ENCODE measurements at places on chromosomes 16 and 17.

- DNase-seq: no peak
These were observed 151.1 kb downstream of the KCNJ18 start for GRCh38 chr17:21843318-21843865.

GRCh38 chr17:18248300-18248731, 10.2 kb downstream of the FLII start:
- DNase-seq: peak; percentile 76

DNA sequence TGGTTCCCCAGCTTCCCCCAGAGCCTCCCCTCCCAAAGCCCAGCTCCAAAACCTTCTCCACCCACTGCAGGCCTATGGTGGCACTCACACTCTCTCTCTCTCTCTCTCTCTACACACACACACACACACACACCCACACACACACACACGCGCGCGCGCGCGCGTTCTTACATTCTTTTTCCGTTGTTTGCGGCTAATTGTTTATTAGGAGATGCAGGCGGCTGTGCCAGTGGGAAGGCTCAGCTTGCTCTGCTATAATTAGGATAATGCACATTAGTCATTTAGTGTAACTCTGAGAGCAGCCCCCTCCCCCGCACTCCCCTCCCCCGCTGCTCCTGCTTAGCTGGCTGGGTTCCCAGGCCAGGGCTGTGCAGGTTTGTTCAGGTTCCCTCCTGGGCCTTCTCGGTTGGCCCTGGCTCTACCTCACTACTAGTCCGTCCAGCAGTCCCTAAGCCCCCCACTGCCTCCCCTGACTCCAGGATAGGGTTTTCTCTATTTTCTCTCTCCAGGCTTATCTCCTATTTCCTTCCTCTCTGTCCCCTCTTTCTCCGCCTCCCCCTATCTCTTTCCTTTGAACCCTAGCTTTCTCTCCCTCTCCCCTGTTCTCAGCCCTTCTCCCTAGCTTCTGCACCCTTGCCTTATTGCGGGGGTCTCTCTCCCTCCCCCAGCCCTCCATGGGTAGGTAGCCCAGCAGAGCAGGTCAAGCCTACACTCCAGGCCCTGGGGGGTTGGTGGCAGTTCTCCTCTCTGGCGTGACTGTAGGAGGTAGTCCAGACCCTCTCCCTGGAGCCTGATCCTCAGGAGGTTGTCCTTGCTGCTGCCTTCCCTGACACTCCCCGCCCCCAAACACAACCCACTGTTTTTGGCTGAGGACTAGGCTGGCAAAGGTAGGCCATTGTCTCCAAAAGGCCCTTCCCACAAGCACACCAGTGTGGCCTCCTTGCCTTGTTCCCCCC, 34.0 kb downstream of the TMEM132E start:
- no peak for DNase-seq

GRCh38 chr17:10041916-10042588, 137.0 kb upstream of the RCVRN start:
- no peak for DNase-seq

- DNase-seq: no peak
These were observed 45.3 kb downstream of the REXO5 start for GRCh38 chr16:20851601-20852000.

DNA sequence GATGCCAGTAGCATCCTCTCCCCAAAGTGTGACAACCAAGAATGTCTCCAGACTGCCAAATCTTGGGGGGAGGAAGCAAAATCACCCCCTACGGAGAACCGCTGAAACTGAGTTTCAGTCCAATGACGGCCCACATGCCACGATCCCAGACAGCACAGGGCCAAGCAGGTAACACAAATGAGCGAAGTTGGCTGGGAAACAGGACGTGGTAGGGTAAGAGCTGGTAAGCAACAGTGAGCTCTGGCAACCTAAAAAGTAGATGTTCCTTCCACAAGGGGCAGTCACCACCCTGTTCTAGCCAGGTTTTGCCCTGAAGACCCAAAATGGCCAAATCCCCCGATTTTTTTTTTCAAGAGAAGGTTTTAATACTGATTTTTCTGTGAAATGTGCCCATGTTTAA, 25.4 kb downstream of the ZFHX3 start:
- DNase-seq: no peak

DNA sequence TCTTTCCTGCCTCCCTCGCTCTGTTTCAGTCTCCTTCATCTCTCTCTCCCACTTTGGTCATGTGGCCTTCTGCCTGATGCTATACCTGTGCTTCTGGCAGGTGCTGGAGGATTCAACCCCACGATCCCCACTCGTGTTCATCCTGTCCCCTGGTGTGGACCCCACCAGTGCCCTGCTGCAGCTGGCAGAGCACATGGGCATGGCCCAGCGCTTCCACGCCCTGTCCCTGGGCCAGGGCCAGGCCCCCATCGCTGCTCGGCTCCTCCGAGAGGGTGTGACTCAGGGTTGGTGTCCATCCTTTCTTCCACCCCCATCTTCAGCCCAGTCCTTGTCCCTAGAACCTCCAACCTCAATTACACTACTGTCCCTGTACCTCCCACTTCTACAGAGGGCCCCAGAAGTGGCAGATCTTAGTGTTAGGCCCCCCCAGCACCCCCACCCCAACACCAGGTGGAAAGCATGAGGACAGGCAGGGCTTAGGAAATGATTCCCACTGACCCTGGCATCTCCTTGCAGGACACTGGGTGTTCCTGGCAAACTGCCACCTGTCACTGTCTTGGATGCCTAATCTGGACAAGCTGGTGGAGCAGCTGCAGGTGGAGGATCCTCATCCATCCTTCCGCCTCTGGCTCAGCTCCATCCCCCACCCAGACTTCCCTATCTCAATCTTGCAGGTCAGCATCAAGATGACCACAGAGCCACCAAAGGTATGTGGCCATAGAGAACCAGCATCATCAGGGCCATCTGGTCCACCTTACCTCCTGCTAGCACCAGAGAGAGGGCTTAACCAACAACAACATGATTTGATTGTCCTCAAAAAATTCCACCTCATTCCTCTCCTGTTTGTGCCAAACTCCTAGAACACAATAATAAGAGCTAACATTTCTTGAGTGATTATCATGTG, 9.7 kb upstream of the KDM6B start:
- no peak for DNase-seq

DNA sequence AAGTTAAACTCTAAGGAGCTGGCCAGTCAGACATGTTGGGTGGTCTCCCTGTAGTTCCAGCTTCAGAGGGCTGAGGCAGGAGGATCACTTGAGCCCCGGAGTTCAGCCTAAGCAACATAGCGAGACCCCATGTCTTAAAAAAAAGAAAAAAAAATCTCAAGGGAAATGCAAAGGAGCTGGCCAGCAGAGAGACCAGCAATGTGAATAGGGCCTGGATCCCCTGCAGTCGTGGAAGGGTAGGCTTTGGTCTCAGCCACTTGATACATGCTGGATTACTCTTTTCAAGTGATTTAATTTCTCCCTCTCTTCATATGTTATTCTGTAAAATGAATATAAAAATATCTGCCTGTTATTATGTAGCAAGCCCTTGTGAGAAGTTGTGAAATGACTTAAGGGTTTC, 207.7 kb downstream of the SPECC1 start:
- DNase-seq: no peak

- DNase-seq: no peak
These were observed 14.1 kb downstream of the DHRS7B start for GRCh38 chr17:21140911-21141310.

GRCh38 chr16:19835968-19836421, 48.7 kb downstream of the GPRC5B start:
- no peak for DNase-seq

DNA sequence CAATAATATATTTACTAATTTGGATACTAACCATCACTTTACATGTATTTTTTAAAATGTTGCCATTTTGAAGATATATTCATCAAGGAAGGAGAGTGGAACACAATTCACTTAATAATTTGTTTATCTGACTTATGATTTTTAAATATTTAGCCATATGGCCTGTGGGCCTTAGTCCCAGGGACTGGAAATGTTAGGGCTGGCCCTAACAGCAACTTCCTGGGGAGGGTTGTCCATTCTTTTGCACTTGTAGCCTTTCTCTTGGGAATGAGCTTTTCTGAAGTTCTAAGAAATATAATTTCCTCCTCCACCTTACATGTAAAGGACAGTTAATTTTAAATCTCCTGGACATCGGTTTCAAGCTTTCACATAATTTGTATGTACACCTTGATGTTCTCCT, 27.7 kb upstream of the WSB1 start:
- DNase-seq: no peak

- DNase-seq: peak; percentile 57
These were observed 106.4 kb downstream of the SLC39A11 start for GRCh38 chr17:72985882-72986720.

DNA sequence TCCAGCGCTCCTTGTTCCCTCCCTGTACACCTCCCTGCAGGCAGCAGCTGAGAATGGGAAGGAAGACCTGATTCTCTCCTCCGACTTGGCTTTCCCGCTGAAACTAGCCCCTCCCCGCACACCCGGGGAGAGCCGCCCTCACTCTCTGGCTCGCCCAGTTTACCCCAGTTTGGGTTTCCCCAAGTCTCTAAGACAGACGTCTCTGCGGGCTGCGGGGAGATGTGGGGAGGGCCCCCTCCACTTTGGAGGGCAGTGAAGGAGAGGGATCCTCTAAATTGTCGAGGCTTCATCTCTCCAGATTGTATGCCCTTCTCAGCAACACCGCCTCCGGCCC, 797 bp downstream of the GRB7 start:
- DNase-seq: peak; percentile 59

DNA sequence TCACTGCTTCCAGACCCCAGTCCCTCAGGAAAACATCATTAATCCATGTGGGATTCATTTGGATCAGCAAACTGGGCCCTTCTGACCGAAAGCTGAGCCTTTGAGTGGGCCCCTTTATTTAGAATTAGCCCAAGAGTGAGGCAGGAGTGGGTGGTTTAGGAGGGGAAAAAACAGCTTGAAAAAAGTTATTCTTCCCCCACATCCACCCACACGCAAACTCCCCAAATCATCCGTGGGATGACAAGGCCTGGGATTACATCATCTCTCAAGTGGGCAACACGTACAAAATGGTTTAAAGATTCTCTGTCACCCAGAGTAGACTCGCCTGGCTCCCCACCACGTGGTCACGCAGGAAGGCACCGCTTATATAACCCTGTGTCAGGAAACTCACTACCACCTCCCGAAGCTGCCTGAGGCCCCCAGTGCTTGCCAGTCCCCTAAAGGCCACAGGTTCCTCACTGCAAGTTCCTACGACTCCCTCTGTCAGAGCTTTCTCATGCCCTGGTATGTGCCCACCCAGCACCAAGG, 27.6 kb downstream of the GSG1L start:
- no peak for DNase-seq

DNA sequence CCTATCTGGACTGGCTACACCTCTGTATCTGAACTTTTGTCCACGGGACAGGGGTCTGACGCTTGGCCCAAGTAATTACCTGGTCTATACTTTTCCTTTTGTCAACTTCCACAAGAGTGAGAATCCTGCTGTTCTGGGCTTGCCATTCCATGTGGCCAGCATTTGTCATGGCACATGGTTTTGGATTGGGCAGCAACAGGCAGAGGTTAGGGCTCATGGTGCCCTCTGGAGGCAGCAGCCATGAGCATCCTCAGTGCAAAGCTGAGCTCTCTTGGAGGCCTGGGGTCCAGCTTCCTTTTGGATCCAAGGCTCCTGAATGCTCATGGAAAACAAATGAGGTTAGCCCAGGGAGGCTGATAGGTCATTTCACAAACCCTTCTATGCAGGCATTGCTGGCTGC, 7.5 kb upstream of the EDC4 start:
- peak; percentile 27 for DNase-seq

GRCh38 chr16:58119509-58119845, 9.7 kb downstream of the CFAP20 start:
- DNase-seq: no peak

- DNase-seq: no peak
These were observed 55.7 kb downstream of the PLD6 start for GRCh38 chr17:17150448-17150800.

GRCh38 chr17:21078016-21078780, 35.4 kb upstream of the USP22 start:
- no peak for DNase-seq

DNA sequence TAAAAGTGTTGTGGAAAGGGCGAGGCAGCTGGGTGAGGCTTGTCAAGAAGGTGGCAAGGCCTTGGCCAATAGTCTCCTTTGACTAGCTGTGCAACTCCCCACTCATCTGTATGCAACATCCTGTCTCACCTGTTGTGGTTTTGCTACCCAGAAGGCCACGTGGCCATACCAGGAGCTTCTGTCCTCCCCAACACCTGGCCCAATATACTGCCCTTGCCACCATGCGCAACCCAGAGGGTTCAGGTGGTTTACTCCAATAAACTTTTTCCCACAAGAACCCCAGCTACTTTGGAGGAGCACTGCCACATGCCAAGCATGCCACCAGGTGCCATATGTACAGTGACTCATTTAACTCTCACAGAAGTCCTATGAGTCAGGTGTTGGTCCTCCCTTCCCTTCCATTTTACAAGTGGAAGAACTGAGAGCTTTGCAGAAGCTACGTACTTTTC, 10.2 kb downstream of the MYO19 start:
- no peak for DNase-seq

DNA sequence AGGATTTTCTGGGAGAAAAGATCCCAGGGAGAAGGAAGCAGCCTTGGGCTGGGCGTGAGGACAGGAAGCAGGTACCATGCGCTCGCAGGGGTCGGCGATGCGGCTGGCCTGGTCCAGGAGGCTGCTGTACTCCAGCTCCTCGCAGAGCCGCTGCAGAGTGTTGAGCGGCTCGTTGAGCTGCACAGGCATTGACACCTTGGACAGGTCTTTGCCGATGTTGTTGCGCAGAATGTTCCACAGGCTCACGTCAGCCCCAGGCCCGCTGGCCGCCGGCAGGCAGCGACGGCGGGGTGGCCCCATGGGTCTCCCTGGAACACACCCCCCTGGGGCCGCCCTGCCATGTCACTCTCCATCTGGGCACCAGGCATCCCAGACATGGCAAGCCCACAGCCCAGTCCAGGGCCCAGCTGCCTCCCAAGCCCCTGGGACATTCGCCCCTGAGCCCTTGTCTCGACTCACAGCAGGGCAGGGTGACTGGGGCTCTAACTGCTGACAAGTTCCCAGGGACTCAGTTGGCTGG, 8.0 kb downstream of the OSBPL7 start:
- DNase-seq: no peak

GRCh38 chr16:21101631-21102420, 48.8 kb downstream of the DNAH3 start:
- peak; percentile 3 for DNase-seq

DNA sequence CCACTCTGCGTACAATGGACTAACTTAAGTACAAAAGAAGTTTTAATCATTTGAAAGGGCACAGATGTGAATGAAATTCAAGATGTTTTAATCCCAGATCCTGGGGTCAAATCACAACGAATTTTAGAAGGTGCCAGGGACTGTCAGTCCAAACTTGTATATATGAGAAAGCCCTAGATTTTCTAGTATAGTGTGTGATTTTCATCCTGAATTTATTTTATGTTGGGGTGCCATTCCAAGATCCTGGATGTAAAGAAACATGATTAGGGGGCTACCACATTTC, 64.3 kb downstream of the TUBD1 start:
- no peak for DNase-seq

GRCh38 chr16:83970430-83970815, 2.4 kb downstream of the NECAB2 start:
- DNase-seq: no peak

DNA sequence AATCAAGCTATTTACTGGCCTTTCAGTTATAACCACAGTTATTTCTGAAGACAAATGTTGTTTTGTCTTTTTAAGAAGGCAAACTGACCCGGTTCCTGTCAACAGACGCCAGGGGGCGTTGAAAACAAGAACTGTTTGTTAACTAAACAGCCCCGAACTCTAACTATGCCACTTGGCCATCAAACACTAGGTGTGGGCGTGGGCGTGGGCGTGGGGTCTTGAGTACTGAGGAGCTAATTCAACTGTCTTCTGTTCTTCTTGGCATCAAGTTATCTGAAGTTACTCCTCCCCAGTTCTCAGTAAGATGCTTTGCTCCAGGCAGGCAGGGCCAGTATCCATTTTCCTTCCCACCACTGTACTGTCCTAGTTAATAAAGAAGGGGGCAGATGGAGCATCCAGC, 63.3 kb upstream of the MTMR4 start:
- DNase-seq: peak; percentile 58

All from CD4-positive, alpha-beta T cell treated with Interleukin-10 for 1 hour (primary cell).